Suppressor macrophage (primary cell): ENCODE measurements at places on chromosomes 13 and 19.

- DNase-seq: no peak
Measured at GRCh38 chr19:28874742-28875141, 338.2 kb downstream of the UQCRFS1 start.

- no peak for DNase-seq
Measured at GRCh38 chr13:112776971-112777370, 87.1 kb downstream of the ATP11A start.

DNA sequence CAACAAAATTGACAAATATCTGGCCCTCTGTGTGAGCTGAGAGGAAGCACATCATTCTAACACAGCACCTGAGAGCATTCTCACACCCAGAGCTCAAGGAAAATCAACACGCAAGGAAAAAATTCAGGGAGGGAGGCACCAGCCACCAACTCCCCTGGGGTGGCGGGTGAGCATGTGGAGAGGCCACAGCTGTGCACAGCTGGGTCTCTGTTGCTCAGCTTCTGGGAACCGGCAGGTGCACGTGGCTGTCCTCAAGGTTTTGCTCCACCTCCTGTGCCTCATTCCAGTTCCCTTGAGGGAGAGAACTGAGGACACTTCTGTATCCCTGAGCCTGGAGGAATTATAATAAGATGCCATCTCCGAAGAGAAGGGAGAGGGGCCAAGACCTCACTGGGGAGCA, 134.0 kb downstream of the USP12 start:
- DNase-seq: no peak

DNA sequence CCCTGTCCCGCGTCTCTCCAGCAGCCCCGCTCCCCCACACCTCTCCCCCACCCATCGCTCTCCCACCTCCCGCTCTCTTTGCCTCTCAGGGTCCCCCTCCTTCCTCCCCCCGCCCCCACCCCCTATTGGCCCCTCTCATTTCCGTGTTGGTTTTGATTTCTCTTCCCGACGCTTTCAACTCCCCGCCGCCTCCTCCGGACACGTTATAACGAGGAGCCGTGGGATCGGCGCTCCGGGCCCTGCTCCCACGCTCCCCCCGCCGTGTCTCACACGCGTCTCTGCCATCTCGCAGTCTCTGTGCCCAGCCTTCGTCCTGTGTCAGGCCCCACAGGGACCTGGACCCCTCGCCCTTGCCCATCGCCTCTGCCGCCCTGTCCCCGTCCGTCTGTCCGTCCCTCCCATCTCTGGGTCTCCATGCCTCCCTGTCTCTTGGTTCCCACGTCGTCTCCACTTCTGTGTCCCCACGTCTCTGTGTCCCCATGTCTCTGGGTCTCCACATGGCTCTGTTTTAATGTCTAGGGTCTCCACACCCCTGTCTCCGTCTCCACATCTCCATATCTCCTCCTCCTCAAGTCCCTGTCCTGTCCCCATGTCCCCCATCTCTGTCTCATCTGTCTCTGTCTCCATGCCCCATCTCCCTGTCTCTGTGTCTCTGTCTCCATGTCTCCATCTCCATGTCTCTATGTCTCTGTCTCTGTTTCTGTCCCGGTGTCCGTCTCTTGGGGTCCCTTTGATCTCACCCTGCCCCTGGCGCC, 13.1 kb downstream of the ERFL start:
- DNase-seq: no peak

DNA sequence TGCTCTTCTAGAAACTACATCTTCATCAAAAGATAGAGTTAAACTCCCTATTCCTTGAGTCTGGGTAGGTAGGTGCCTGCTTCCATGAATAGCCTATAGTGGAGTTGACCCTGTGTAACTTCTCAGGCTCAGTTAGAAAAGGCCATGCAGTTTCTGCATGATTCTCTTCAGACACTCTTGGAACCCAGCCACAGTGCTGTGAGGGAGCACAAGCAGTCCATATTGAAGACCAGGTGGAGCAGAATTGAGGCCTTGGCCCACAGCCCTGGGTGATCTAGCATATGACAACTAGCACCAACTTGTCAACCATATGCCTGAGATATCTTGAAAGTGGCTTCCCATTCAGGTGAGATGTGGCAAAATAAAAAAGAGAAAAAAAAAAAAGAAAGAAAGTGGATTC, 10.3 kb upstream of the PAN3 start:
- DNase-seq: no peak

DNA sequence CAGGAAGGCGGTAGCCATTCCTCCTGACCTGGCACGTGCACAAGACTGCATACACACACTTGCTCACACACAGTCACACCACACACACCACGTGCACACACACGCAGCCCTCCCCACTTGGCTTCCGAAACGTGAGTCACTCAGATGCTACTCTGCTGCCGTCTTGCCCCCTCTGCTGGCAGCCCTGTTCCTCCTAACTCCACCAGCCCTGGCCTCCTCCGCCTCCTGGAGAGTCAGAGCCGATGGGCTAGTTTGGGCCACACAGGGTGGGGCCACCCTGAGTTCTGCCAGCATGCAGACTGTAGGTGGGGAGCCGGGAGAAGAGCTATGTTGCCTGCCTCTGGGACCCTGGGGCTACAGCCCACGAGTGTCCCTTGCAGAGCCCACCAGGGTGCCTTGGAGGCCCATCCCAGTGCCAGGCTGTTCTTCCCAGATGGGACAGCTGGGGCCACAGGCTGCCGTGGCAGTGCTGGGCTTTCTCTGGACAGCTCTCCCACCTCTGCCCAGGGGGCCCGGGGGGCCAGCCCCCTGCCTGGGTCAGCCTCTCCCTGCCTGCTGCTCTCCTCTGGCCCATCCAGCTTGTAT, 12.1 kb downstream of the PIN1 start:
- DNase-seq: peak; percentile 10

- peak; percentile 42 for DNase-seq
Measured at GRCh38 chr19:17721111-17721628, 1.9 kb downstream of the MAP1S start.

DNA sequence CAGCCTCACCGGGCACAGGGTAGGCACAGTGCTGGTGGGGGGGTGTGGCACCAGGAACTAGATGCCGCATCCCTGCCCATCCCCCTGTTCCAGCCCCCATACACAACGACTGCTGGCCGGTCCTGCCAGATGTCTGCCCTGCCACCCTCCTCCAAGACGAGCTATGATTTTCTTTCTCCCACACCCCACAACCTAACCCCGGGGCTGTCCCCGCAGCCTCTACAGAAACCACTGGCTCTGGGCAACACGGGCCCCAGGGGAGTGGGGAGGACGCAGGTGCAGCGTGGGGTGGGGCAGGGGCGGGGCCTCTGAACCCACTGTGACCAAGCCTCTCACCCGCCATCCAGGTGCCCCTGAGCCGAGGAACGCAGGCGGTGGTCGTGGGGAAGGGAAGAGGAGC, 15.5 kb downstream of the PGLS start:
- DNase-seq: no peak

DNA sequence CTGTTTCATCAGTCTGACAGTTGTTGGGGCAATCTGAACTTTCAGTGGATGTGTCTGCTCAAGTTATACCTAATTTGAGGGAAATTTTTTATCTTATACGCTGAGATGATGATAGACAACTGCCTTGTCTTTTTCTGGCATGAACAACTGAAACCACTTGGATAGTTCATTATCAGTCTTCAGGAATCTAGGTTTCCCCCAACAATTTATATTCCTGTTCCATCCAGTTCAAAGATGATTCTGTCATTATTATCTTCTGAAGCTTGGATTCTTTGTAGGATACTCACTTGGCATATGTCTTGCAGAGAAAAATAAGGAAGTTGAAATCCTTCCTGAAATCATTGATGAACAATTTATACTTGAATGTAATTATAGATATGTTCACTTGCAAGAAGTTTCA, 193.7 kb downstream of the LMO7 start:
- no peak for DNase-seq

GRCh38 chr13:84607261-84608013, 725.2 kb upstream of the SLITRK1 start:
- no peak for DNase-seq

DNA sequence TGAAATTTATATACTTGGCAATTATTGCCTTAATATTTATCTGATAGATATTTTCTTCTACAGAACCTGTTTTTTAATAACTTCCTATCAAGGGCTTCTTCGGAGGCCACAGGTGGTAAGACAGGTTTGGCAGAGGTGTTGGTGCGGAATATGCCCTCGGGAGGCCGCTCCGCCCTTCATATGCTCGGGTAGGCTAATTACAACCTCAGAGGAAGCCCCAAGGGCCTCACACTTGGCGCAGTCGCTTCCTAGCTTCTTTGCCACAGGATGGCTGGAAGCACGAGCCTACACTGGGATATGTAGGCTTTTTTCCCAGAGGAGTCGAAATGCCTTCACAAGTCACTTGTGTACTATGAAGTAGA, 68.8 kb downstream of the LMO7 start:
- DNase-seq: no peak

DNA sequence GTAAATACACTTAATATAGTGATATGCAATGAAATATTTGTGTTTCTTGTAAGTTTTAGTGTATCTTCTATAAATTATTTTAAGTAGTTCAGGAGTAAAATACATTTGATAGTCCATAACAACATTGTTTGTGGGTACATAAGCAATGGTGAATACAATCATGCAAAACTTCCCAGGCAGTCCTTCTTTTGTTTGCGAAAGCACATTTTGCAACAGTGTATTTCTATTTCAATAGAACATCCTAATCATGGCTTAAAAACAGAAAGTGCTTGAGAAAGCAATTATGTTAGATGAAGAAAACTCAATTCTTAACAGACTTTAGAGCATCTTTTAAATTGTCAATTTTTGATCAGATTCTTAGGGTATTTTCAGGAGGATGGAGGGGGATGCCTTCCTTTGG, 155.6 kb downstream of the POSTN start:
- DNase-seq: no peak

DNA sequence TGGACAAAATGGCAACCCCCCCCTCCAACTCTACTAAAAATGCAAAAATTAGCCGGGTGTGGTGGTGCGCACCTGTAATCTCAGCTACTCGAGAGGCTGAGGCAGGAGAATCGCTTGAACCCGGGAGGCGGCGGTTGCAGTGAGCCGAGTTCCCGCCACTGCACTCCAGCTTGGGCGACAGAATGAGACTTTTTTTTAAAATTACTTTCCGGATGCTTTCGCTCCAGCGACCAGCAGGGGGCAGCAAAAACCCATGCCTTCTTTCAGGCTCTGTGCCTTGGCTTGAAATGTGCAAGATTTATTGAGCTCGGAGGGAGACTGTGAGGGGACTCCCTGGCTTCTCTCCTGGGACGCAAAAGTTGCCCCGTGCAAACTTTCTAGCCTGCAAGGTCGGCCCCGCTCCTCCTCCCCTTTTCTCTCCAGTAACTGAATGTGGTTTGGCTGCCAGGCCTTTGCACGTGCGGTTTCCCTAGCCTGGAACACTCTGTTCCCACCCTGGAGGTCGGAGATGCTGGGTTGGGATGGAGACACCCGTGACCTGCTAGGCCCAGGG, 61.4 kb upstream of the NFIC start:
- peak; percentile 88 for DNase-seq

DNA sequence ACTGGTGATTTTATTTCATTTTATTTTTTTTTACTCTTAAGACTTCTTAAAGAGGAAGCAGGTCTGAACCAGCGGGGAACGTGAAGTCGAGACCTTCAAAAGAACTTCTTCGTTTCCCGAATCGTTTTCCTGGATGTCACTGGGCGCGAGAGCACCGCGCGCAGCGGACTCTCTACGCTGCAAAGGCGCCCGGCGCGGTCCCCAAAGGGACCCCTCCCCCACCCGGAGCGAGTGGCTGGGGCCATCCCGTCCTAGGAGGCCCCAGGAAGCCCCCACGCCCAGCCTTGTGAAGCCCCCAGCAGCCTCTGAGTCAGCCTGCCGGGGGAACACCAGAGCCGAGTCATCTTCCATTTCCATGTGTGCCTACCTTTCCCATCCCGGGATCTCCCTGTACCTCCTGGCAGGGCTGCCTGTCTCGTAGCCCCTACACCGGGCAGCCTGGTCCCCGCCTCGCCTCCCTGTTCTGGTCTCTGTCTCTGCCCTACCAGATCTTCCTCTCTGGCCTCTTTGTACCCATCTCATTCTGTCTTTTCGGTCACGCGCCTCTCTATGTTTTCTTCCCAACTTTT, 608 bp downstream of the CD70 start:
- DNase-seq: peak; percentile 57

DNA sequence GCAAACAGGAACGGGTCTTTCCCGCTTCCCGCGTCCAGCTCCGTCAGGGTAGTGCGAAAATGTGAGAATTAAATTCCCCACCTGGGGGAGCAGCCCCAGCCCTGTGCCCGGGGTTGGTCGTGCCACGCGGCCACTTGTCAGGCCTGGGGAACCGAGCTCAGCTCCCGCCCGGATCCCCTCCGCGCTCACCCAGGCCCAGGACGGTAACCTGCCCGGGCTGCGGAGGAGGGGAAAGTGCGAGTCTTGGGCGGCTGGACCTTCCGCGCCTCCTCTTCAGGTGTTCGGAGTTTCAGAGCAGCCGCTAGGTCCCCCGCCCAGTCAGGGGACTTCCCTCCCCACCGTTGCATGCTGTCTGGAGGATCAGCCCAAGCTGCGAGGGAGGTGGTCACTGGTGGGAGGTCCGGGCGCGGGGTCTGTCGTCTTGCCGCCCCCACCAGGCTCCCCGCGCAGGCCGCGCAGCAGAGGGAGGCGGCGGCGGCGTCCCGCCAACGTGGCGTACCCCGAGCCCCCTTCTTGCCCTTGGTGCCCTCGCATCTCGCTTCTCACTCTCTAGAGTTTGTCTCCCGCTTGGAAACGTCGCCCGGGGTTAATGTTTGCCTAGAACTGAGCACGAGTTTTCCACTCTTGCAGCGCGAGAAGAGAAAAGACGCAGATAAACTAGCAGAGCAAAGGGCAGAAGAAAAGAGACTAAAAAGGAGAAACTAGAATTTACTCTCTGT, 8.1 kb downstream of the URAD start:
- DNase-seq: no peak

- no peak for DNase-seq
Measured at GRCh38 chr19:49094505-49095482, 9.5 kb downstream of the SNRNP70 start.

DNA sequence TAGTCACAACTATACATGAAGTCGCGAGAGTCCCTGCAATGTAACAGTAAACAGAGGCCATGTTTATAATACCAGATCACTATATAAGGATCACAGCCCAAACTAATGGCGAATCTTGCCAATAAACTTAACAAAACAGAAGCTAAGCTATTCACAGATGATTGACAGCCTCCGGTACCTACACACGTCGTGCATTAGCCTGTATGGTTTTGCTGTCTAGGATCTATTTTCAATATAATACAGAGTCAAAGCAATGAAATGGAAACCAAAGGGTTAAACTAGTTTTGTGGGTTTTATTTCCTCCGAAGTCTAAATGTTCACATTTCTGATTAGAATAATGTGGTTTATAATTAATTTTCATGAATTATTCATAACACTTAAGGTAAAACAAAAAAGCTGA, 10.1 kb downstream of the ANKRD10 start:
- DNase-seq: no peak

GRCh38 chr19:55321466-55322137, 3.5 kb downstream of the TMEM150B start:
- DNase-seq: peak; percentile 51
